ENCODE measurements at places on chromosomes 7 and 10. TPM values are rescaled to one million over a fixed set of nuclear protein-coding genes. Genes with fewer than 3 reads are reported as not detected.

DNA sequence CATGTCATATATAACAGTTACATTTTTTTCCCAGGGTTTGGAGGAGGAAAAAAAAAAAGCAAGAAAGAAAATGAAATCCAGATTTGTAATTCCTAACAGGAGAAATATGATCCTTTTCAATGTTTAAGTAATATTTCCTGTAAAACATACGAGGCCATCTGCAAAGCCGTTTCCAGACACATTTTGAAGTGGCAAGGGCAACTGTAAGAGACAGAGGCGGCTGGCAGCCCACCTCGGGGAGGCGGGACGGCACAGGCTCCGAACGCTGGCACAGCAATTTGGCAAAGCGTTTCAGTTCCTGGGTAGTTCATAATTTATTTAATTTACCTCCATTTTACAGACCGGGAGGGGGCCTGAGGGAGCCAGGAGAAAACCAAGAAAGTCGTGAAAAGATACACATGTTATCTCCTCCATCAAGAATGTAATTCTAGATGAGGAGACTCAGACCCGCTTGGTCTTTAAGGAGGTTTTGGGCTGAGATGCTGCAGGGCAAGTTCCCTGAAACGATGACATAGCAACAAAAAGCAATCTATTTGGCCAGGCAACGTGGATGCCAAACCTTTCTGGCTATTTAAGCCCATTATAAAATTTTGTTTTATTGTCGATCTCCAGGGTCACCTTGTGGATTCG is 448.5 kb upstream of the MKI67 start:
- DNase-seq, result no peak

DNA sequence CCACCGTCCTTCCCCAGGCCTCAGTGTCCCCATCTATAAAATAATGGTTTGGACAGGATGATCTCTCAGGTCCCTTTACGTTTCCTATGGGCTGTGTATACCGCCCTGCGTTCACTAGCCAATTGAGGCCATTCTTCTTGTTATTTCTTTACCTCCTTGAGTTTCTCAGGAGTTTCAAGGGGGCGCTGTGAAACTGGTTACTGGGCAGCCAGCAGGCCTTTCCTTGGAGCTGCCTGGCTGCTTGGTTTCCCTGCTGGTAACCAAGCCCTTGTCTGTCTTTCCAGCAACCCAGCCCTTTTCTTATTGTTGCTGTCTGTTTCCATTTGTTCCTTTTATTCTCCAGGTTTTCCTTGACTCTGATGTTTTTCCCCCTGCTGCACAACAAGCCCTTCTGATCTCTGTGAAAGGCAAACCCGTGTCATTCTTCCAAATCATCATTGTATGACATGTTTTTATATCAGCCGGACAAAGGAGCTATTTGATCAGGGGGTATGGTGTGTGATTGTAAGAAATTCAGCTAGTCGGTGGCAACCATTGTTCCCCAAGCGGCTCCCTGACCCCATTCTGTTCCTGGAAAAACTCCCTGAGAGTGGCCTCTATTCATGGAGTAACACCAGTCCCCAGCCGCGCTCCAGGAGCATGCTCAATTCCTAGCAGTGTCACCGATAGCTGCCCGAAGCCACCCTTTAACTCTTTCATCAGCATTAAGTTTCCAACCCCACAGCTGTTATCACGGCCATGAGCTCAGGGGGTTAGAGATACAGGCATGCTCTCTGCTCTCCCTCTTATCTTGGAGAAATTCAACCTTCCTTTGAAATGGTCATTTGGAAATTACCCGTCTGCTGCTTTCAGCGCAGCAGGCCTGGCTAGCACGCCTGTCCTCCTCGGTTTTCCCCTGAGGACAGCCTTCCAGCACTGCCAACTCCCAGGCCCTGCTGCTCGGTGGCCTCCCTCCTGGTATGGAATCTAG is 26.6 kb downstream of the FGF8 start:
- no peak for DNase-seq

GRCh38 chr10:77888356-77888703 is 38.2 kb downstream of the DLG5 start:
- DNase-seq, result no peak

GRCh38 chr10:50527442-50528043 is 96.2 kb downstream of the SGMS1 start:
- no peak for DNase-seq

- DNase-seq, result no peak
Measured at GRCh38 chr7:5678295-5679047, 103.0 kb downstream of the RNF216 start.

DNA sequence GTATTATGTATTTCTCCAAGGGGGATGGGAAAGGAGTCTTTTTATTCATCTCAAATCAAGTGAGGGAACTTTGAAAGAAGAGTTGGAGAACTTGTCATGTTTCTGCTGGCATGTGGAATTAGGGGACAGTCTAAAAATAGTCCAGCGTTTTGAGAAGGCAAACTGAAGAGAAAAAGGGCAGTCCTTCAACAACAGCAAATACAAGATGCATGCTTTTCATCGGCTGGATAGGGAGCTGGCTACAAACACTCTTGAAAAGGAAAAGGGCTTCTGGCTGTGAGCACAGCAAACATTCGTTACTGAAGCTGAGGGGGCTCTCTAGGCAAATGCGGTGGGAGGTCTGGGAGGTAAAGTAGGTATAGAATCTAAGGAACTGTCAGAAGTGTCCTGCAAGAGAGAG is 91.9 kb downstream of the AHR start:
- DNase-seq, result no peak

RPEL1 gene
- total RNA-seq, result not detected

All from kidney (tissue), 22 donors.